ENCODE measurements at places on chromosomes 3 and 15.
A peak's percentile ranks its signal among the peaks of the same experiment; 100 is the strongest.

GRCh38 chr15:60933900-60934885 is 294.9 kb downstream of the RORA start:
- no peak for DNase-seq

- DNase-seq, result no peak
These were observed 2.0 kb downstream of the NRROS start for GRCh38 chr3:196641333-196642054.

DNA sequence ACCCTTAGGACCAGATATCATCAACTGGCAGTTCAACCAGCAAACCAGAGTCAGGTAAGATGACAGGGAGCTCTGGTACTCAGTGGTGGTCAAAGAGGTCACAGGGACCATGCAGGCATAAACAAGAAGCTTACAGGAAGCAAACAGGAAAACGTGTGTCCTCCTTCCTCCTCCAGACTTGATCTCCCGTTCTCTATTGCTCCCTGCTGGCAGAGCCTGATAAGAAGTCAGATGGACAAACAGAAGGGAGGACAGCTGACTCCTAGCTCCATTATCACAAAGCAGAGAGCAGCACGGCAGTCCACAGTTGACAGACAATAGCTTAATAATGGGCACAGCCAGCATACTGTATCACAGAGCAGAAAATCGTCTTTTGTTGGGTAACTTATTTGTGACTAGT is 156.5 kb upstream of the SLC2A2 start:
- DNase-seq, result no peak

DNA sequence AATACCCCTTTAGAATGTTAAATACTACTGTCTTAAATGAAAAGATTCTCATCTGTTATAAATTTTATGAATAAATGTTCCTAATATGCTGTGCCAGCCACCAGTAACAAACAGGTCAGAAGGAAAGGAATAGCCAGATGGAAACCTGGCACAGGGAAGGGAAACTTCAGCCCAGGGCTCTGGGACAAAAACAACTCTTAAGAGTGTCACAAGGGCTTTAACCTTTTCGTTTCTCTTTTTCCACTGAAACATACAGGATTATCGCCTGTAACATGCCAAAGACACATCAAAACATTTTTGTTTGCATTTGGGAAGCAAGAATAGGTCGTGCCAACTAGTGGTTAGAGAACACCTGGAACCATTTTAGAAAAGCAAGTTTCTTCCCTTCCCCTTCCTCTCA is 109.0 kb upstream of the NEDD4 start:
- no peak for DNase-seq

DNA sequence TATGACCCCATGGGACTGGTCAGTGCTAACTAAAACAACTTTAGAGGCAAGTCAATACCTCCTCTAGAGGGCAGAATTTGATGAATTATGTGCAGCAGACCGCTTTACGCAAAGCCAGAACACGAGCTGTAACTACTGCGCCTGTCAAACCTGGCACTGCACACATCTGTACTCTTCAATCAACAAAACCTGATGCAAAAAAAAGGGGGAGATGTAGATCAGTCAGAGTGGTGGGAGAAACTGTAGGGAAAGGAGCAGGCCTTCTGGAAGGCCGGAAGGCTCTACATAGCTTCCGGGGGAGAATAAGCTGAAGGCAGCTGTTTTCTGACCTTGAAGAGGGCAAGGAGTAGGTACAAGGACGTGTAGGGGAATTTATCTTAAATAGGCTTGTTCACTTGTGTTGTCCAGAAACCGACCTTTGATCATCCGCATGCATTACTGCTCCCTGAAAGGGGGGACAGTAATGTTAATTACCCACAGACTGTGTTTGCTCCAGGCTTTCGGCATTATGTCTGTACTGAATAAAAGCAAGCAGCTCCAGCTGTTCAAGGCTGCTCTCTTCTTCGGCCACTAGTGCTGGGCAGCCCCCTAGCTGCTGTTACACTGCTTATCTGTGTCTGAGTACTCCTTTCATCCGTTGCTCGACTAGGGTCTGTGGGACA is 41.0 kb downstream of the GPR160 start:
- DNase-seq, result no peak

- DNase-seq, result no peak
These were observed 69.3 kb upstream of the CBLB start for GRCh38 chr3:105938101-105938500.

DNA sequence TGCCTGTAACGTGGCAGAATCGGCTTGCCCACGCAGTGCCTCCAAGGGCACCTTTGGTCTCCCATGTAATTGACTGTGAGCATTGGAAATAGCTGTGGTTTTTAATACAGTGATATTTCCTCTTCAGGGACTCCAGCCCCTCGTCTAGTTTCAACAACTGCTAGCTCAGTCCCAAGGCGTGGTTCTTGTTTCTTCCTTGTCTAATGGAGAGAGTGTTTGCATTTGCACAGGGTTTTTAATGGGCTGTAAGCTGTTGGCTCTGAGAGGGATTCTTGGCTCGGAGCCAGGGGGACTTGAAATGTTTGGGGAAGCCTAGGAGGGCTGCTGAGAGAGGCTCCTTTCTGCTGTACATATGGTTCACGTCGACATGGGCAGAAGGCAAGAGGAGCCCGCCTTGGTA is 86.2 kb downstream of the THSD4 start:
- DNase-seq, result no peak

DNA sequence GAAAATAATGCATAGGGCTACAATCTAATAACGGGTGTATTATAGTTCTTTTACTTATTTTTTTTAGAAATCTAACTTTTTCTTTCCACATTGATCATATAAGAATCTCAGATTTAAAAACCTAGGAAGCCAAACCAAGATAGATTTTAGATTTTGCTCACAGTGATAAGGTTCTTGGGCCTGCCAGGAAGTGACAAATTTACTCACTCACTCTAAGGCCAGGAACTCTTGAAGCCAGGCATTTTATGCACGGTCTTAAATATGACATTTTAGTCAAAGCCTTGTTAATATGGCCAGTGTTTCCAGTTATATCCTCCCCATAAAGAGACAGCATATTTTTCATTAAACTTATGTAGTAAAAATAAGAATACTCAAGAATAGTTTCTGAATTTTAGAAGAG is 271.4 kb downstream of the SQOR start:
- DNase-seq, result no peak

GRCh38 chr3:64030741-64031140 is 7.4 kb upstream of the PSMD6 start:
- peak; percentile 45 for DNase-seq

GRCh38 chr3:192409838-192410683 is 317.3 kb downstream of the FGF12 start:
- no peak for DNase-seq

DNA sequence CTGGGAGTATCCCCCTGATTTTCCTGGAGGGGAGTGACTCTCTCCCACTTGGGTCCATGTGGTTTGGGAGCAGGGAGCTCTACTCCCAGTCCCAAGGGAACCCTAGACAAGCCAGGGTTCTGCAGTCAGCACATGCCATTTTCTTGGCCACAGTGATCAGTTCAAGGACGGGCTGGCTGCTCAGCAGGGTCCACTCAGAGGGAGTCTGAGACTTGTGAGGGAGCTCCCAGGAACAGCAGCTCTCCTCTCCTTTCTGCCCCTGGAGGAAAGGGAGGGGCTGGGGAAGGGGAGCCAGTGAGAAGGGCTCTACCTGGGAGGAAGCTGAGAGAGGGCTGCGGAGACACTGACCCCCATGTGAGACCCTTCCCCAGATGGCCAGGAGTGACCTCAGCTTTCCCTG is 29.1 kb upstream of the LMCD1 start:
- DNase-seq, result no peak

GRCh38 chr3:84906065-84906464 is 52.7 kb upstream of the CADM2 start:
- no peak for DNase-seq

DNA sequence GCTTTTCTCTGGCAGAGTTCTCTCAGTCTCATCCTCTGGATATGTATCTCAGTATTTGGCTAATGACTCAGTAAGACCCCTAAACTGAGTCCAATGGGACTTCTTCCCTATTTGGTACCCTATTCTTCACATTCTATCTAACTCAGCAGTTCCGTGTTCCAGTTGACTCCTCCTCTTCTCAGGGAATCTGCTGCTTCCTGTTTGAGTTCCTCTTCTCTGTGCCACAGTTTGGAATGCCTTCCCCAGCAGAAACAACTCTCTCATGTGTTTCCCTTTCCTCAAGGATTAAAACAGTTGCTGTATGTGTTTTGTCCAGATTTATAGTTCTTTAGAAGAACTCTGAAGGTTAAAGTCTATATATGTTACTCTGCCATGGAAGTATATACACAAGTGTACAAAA is 344.0 kb upstream of the RARB start:
- no peak for DNase-seq

GRCh38 chr3:106282943-106283342 is 414.1 kb upstream of the CBLB start:
- no peak for DNase-seq

DNA sequence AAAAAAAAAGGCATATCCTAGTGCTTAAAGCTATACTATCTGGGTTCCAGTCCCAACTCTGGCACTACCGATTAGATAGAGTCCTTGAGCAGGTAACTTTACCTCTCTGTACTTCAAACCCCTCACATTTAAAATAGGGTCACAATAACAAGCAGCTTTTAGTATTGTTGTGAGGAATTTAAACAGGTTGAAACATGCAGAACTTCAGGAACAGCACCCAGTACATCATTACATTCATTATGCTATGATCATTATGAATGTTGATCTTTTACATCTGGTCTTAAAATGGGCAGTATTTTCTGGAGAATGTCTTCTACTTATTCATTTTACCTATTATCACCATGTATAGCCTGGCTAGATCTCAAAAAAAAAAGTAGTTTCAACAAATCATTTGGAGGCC is 176.1 kb upstream of the CCDC54 start:
- no peak for DNase-seq

DNA sequence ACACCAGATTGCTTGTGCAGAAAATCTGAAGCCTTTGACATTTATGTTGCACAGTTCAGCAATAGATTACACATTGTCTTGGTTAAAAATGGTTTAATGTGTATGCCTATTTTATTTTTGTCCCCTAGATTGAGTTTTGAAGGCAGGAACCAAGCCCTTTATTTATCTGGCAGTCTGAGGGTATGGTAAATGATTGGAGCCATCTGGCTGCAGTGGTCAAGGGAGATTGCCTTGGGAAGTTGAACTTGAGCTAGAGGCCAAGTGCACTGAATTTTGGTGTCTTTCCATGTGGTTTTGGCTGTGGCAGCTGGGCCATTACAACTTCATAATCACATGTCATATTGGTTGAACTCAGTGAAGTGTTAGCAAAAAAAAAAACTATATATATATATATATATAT is 248.7 kb upstream of the C2CD4B start:
- no peak for DNase-seq

GRCh38 chr15:76945494-76946093 is 14.0 kb downstream of the RCN2 start:
- DNase-seq, result no peak

DNA sequence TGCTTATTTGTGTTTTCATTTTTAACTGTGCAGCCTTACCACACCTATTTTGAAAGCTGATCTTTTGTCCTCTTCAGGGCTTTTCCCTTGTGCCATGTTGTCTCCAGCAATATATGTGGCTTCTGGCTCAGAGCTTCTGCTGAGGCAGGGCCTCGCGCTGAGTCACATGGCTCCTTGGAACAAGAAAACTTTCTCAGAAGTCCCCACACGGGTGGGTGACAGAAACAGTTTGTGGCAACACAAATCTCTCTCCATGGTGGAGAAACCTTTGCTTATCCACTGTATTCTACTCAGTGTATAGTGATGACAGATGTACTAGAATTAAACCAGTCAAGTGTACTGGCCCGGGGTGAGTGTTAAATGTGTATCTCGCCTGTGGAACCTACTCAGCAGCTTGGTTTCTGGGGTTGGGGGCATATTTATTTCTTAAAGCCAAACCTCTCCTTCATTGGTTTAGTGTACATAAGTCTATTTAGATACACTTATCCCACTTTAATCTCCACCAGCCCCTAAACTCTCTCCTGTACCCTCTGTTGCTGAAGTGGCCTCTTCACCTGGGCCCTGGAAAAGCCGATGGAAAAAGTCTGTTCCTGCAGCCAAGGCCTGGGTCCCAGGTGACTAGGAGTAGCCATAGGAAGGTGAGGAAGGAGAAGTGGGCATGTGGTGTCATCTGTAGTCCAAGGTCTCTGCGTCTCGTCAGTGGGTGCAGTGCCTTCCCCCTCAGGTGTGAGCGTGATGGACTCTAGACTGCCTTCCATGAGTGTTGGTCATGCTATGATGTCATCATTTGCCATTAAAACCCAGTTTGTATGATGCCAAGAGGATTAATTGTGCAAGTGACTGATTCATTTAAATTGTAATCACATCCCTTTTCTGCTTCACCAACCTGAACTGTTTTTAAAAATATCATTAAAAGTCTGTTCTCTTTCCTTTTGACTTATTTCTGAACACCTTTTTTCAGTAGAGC is 3.2 kb upstream of the FBXL22 start:
- DNase-seq, result no peak

DNA sequence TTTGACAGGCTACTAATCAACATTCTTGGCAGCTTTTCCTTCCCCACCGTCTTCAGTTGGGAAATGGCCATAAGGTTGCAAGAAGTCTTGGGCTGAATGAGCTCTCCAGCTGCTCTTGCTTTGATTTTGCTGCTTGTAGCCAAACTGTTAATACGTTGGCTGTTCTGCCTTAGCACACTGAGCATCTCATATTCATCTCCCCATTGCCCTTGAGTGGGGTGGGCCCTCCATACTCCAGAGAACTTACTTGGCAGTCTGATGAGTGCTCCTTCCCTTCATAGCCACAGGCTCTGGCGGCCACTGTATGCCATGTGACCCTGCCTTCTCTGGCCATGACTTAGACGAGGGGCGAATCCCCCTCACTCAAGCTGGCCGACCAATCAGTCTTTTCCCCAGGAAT is 25.8 kb upstream of the PAQR5 start:
- no peak for DNase-seq

- no peak for DNase-seq
These were observed 216.7 kb downstream of the PTPRG start for GRCh38 chr3:61778095-61778494.

GRCh38 chr3:114794894-114795630 is 352.0 kb downstream of the ZBTB20 start:
- no peak for DNase-seq

- DNase-seq, result no peak
These were observed 2.8 kb upstream of the GP5 start for GRCh38 chr3:194401868-194402329.

DNA sequence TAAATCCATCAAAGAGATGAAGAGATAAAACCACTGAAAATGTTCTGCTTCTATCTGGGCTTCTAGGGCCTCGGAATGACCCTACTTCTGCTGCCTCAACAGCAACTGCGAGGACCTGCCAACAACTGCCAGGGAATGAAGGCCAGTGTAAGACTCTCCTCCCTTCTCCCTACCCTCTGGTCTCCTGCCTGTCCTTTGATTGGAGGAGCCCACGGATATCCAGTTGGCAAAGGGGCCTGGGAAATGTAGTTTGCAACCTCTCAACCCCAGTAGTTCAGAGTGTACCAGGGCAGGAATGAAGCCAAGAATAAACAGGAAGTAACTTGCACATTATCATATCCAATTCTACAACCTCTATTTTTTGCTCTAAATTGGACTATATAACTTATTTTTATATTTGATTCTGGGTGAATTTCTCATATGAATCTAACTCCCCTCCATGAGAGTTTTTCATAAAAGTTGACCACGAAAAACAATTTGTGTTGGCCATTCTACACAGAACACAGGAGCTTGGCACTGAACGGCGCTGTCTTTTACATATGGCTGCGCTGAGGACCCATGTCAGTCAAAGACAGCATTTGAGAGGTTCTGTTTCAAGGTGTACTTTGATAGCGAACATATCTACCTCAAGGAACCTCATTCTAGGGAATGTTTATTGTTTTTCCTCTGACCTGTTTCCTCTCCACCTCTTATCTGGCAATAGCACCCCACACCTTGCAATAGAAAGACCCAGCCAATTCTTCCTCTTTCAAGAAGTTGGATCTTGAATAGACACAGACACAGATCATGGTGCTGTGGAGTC is 91.1 kb upstream of the RNF7 start:
- no peak for DNase-seq

GRCh38 chr3:97647441-97647982 is 117.0 kb upstream of the ARL6 start:
- DNase-seq, result no peak

All from stimulated activated CD4-positive, alpha-beta T cell treated with anti-CD3 and anti-CD28 coated beads, Interleukin-1b, Interleukin-23, amount 100 ng/mL, for 1 hour (primary cell).